H4 (cell line): ENCODE measurements at places on chromosomes 2 and 18.

GRCh38 chr2:120677221-120677620, 58.4 kb upstream of the GLI2 start:
- no peak for DNase-seq

GRCh38 chr2:45748239-45748638, 96.8 kb downstream of the PRKCE start:
- no peak for DNase-seq

DNA sequence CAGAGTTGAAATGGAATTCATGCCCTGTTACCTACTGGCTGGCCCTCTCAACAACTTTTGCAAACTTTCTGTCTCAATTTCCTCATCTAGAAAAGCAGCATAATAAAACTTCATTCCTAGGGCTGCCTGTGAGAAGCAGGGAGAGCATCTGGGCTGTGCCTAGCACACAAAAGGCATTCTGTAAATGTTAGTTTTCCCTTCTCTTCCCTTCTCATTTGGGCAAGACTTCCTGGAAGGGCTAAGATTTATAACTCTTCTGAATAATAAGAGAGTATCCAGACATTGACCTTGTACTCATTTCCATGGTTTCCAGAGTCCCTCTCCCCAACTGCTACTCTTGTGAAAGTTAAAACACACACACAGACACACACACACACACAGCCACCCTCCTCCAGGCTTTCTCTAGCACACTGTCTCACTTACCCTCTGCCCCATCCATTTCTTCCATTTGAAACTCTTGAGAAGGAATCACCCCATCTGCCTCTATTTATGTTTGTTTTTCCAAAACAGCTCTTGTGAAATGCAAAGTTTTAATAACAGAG, 302.1 kb downstream of the SMAD2 start:
- DNase-seq: no peak

DNA sequence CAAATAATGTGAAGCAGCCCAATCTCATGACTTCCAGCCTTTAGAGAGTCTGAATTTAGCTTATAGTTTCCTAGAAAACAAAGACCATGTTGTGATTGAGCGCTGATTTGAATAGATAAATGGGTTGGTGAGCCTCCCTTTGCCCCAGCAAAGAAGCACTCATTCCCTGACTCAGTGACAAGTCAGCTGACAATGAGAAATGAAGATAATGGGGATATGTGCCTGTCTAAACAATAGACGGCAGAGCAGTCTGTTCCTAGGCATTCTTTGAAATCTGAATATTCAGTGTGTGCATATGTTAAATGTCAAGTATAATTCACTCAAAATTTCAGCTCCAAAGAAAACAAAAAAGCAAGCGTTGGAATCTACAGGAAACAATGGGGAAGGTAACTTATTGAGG, 34.8 kb upstream of the LINC00305 start:
- DNase-seq: no peak

DNA sequence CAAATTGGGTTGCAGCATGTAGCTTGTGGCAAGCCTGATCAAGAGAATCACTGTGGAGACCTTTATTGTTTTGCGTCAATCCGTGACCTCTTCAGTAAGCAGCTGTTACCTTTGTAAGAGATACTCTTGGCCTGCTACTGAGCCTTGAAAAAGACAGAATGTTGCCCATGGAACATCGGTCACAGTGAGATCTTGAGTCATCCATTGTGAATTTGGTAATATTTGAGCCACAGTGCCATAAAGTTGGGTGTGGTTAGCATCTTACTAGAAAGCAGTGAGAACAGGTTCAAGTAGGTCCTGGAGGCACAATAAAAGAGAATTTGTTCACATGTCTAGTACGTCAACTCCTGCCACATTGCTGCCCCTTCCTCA, 12.7 kb upstream of the EFR3B start:
- DNase-seq: no peak

DNA sequence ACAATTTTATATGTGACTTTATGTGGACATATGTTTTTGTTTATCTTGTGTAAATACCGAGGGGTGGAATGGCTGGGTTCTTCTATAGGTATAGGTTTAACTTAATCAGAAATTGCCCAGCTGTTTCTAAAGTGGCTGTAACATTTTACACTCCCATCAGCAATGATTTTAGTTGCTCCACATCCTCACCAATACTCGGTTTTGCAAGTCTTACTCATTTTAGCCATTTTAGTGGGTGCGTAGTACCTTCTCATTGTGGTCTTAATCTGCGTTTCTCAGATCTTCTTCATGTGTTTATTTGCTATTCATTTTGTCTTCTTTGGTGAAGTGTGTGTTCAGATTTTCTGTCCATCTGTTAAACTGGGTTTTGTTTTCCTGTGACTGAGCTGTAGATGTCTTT, 95.4 kb upstream of the BCL2L11 start:
- DNase-seq: no peak
